ENCODE measurements at places on chromosomes 7 and 10.

DNA sequence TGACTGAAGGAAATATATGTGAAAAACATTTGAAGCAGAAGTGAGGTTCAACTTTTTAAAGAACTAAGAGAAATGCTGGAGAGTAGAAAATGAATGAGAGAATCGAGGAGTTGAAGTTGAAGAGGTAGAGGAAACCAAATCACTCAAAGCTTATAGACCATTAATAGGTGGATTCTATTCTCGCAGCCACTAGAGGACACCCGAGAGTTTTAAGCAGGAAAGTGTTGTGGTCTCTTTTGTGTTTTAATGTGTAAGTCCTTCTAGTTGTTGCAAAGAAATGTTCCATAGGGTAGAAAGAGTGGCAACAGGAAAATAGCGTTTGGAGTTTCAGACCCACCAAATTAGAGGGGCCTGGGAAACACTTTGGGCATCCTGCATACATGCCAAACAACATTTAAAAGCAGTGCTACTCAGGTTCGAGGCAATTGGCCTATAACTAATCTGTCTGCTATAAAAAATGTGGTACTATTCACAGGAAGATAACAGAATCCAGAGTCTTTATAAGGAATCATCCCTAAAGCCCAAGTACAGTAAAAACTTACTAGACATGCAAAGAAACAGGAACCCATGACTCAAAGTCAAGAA is 75.3 kb upstream of the TAS2R16 start:
- DNase-seq = no peak

DNA sequence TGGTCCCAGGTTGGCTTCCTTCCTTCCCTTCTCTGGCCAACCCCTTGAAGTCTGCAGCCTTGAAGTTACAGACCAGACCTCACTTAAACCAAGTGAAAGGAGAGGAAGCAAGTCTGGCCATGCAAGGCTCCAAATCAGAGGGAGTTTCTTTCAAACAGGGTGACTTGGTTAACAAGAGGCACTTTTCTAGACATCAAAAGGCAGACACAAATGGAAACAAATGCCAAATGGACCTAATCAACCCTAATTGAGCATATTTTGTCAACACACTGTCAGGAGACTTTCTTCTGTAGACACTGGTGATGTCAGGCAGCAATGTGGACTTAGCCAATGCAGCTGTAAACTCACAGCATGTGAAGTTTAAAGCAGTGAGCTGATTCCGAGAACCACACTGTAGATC is 282.7 kb upstream of the FZD8 start:
- no peak for DNase-seq

- DNase-seq = no peak
Observed at GRCh38 chr10:74846958-74847357, 20.6 kb downstream of the KAT6B start.

DNA sequence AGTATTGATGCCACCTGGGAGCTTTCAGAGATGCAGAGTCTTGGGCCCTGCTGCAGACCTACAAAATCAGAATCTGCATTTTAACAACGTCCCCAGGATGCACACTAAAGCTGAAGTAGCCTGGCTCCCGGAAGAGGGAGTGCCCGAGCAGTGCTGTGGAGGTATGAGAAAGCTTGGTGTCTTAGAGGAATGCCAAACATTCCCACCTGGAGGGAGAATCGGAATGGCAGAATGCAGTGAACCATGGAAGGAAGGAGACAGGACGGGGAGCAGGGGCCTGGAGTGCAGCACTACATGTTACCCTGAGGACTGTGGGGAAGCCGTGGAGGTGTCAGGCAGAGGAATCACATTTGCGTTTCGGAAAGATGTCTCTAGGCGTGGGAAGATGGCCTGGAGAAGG is 90.9 kb downstream of the AOAH start:
- no peak for DNase-seq

DNA sequence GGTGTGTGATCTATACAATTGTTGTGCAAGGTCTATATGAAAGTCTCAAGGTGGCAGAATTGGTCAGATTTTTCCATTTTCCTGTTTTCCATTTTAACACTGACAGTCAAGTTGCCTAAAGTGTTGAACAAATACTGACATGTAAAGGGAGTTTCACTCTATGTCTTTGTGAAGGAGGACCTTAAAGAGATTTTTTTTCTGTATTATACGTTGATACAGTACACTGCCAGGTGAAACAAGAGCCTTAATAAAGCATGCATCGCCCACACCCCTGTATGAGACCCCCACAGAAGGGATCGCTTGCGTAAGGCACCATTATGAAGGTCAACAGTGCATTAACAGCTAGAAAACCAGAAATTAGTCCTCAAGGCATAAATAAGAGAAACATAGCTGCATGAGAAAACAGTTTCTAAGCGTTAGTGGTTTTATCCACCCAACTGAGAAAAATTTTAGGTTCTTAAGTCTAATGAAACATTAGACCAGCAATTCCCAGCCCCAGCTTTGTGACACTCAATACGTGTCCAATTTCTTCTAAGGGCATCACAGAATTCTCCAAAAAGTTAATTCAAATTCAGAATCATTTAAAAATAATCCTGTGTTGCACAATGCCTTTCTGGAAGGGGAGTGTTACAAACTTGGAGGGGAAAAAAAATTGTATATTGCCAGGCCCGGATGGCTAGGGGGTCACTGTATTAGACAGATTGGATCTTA is 6.9 kb downstream of the KLF6 start:
- DNase-seq = no peak

DNA sequence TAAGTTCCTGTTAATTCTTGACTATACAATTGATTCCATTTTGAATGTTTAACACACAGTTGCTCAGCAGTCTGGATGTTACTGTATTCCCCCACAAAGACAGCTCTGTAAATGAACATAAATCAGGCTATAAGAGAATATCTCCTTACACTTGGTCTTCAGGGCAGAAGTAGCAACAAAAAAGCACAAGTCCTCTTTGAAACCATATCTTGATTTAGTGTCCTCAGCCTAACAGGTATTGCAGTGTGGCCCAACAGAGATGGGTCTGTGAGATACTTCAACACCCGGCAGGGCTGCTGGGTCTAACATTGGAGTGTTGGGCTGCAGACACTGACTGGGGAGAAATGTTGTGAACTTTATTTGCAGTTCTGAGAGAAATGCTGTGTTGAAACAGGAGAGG is 75.8 kb downstream of the CUL1 start:
- no peak for DNase-seq

DNA sequence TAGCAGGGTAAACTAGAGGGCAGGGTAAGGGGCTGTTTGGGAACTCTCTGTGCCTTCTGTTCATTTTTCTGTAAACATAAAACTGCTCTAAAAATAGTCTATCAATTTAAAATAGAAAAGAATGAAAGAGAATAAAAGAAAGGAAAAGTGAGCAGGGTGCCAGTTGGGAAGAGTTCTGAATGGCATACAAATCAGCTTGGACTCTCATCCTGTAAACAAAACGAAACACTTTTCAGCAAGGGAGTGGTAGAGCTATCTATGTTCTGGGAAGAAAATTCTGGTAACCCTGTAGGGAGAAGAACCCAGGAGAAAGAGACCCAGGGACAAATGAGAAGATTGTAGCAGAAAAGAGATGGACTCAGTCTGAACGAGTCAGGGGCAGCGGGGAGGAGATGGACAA is 24.6 kb downstream of the SCRN1 start:
- DNase-seq = no peak

DNA sequence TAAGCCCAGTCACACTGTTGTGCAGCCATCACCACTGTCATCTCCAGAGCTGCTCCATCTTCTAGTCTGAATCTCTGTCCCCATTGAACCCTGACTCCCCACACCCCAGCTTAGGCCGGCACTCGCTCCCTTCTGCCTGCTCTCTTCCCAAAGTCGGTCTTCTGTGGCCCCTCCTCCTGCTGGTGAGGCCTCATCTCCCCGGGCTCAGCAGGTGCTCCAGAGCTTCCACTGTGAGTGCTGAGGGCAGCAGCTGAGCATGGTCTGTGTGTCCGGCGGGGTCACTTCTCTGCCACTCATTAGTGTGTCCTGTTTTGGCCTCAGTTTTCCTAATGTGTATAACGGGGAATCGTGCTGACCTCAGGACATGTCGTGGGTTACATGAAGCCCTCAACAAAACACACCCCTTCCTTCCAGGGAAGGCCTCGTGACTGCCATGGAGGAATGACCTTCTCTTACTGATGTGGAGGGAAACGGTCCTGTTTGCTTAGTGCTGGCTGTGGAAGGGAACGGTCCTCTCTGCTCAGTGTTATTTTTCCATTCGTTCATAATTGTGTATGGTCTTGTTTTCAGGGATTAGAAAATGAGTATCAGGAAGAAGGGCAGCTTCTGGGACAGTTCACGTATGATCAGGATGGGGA is 4.3 kb upstream of the GET4 start:
- DNase-seq = no peak

- DNase-seq = no peak
Observed at GRCh38 chr7:77328669-77329068, 87.5 kb downstream of the GSAP start.

GRCh38 chr10:74650613-74651012 is 175.8 kb upstream of the KAT6B start:
- no peak for DNase-seq

GRCh38 chr7:44172352-44172751 is 16.9 kb downstream of the GCK start:
- DNase-seq = no peak

- no peak for DNase-seq
Observed at GRCh38 chr7:17968791-17969715, 28.8 kb upstream of the SNX13 start.

DNA sequence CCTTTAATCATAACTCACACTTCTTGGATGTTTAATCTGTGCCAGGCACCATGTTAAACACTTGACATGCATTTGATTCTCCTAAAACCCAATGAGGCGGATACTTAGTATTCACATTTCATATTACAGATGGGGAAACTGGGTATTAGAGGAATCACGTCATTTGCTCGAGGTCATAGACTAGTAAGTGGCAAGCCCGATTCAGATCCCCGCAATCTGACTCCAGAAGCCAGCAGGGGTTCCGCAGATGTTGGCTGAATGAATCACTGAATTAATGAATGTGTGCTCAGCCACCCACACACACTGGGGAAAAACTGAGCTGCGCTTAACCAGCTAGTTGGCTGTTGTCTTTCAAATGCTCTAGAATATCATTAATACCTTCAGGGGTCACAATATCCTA is 22.5 kb upstream of the ENO4 start:
- DNase-seq = no peak

GRCh38 chr7:106590209-106590816 is 70.6 kb downstream of the CCDC71L start:
- DNase-seq = no peak

- no peak for DNase-seq
Observed at GRCh38 chr10:61974601-61975390, 73.3 kb downstream of the ARID5B start.

DNA sequence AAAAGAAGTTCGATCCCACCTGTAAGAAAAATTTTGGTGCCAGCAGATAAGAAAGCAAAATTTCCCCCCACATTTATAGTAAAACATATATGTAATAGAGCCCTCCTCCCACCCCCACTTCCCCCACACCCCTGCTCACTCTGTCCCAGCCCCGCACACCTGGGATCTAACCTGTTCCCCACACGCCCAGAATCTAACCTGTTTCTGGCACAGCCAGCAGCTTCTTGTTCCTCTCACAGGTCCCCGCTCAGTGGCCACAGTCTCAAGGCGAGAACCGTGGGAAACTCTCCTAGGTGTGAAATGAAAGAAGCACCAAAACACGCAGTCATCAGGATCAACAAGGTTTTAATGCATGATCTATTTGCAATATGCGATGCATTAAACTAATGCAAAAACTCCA is 32.8 kb downstream of the LYZL1 start:
- no peak for DNase-seq
